ENCODE measurements at places on chromosomes 11 and 22.

DNA sequence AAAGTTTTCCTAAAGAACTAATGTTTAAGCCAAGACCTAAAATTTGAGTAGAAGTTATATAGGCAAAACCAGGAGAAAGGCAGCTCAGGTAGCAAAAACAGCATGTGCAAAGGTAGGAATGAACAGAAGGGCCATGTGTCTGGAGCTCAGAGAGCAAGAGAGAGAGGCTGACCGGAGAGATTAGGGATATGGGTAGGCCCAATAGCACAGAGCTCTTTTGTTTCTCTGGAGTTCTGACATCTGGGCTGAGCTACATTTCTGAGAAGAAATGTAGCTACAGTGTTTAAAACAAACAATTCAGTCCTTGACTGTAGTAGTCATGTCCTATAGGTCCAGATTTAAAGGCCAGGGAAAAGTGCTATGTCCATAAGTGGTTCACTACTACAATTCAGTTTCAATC lies 4.5 kb downstream of the C11orf97 start:
- no peak for DNase-seq

- DNase-seq = no peak
These were observed 218.8 kb upstream of the B3GAT1 start for GRCh38 chr11:134630861-134631260.

DNA sequence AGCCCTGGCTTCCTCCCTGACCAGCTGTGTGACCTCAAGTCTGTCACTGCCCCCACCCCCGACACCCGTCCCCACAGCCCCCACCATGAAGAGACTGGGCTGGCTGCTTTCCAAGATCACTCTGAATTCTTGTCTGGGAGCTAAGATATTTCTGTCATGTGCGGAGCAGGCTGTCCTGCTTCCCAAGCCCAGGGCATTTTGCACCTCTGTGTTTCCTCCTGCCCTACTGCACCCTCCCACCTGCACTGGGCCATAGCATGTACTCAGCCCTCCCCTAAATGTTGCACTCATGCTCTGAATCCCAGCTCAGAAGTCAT lies 30.3 kb upstream of the MYEOV start:
- no peak for DNase-seq

DNA sequence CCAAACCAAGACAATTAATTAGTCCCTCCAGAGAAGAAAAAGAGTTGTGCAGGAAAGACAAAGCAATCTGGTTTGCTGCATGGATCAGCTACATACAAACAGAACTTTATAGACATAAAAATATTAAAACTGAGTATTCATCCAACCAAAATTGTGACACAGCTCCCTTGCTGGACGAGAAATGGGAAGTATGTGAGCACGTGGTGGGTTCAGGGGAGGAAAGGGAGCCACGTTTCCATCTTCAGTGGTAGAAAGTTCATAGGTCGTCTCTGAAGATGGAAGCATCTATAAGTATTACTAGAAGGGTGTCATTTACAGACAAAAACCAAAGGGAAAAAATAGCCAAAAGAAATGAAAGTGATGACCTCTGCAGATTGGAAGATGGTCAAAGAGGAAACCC lies 7.1 kb upstream of the KCNJ5 start:
- no peak for DNase-seq

DNA sequence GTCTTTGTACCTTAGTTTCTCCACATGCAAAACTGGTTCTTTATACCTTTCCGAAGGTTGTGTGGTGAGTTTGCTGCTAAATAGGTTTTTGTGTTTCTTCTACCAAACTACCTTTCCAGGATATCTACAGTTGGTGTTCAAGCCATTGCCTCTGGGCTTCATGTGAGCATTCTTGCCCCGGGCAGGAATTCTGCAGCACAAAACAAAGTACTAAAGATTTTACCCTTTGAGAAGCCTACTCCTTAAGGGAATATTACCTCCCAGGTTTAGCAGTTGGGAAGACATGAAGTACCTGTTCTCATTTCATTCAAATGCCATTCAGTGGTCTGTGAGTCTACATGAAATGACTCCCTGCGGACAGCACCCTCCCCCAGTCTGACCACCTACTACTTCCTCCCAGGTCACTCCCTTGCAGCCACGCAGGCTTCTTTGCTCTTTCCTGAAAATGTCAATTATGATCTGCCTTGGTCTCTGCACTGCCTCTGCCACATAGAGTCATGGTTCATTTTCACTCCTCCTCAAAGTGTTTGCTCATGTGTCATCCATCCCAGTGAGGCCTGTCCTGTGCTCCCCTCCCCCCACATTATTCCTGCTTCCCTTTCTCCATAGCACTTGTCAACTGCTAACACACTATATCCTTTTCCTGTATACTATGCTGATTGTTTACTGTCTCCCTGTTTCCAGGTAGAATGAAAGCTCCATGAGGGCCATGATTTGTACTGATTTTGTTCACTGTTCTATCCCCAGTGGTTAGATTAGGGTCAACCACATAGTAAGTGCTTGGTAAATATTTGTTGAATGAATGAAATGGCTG lies 36.9 kb downstream of the PACS1 start:
- no peak for DNase-seq

- DNase-seq = no peak
These were observed 62.7 kb upstream of the NECTIN1 start for GRCh38 chr11:119791701-119792151.

GRCh38 chr11:129440028-129440713 lies 64.5 kb downstream of the BARX2 start:
- DNase-seq = no peak

GRCh38 chr11:110912437-110912836 lies 200.2 kb upstream of the ARHGAP20 start:
- DNase-seq = no peak

GRCh38 chr11:12092714-12093113 lies 17.7 kb upstream of the MICAL2 start:
- DNase-seq = no peak

DNA sequence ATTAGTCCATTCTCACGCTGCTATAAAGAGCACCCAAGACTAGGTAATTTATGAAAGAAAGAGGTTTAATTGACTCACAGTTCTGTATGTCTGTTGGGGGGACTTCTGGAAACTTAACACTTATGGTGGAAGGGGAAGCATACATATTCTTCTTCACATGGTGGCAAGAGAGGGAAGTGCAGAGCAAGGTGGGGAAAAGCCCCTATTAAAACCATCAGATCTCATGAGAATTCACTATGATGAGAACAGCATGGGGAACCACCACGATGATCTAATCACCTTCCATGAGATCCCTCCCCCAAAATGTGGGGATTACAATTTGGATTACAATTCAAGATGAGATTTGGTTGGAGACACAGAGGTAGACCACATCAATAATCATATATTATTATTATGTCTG lies 25.7 kb downstream of the CEP57 start:
- DNase-seq = no peak

GRCh38 chr22:29772170-29772641 lies 5.0 kb downstream of the UQCR10 start:
- DNase-seq = no peak

- no peak for DNase-seq
These were observed 537.4 kb upstream of the B3GAT1 start for GRCh38 chr11:134949121-134950090.

DNA sequence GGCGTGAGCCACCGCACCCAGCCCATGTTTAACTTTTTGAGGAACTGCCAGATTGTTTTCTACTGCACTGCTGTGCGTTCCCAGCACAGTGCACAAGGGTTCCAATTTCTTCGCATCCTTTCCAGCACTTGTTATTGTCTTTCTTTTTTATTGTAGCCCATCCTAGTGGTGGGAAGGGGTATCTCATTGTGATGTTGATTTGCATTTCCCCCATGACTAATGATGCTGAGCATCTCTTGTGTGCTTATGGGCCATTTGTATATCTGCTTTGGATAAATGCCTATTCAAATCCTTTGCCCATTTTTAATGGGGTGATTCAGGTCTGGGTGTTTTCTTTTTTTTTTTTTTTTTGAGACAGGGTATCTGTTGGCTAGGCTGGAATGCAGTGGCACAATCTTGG lies 36.6 kb upstream of the SYT7 start:
- no peak for DNase-seq

GRCh38 chr11:120203626-120204025 lies 7.2 kb upstream of the OAF start:
- DNase-seq = no peak

- DNase-seq = no peak
These were observed 27.4 kb downstream of the RRAS2 start for GRCh38 chr11:14331476-14332136.

- DNase-seq = no peak
These were observed 6.3 kb downstream of the MCAM start for GRCh38 chr11:119310682-119311052.

DNA sequence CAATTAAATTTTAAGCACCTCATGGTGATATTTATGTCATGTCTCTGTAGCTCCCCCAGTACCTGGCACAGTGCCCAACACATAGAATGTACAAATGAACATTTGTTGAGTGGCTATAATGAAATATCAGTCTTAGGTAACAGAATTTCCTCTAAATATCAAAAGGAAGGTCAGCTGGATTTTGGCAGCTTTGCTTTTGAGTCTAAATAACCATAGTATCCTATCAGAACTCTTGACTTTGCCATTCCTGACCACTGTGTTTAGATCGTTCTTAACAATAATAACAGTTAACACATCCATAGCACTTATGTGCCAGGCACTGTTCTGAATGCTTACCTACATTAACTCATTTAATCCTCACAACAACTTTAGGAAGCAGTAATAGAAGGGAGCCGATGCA lies 26.6 kb downstream of the TMEM123 start:
- no peak for DNase-seq

Measured in activated CD8-positive, alpha-beta memory T cell treated with anti-CD3 and anti-CD28 coated beads for 4 hours (primary cell).